ENCODE measurements at places on chromosomes 2 and 18.

DNA sequence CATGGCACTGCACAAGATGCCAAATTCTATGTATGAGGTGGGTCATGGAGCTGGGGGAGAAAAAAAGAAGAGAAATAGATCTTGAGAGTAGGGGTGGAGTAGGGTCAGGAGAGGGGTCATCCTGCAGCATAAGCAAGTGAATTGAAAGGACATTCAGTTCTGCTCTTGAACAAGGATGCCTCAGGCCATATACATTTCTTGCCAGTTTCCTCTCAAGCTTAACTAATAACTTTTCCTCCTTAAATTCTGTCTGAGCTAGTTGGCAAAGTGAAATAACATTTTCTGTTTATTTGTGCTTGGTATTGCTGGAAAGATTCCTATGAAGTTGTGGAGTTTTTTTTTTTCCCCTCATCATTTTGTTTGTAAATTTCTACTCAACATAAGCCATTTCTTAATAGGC lies 99.0 kb upstream of the LTBP1 start:
- no peak for DNase-seq

- peak; percentile 53 for DNase-seq
These were observed 1.0 kb upstream of the NFATC1 start for GRCh38 chr18:79394534-79395307.

DNA sequence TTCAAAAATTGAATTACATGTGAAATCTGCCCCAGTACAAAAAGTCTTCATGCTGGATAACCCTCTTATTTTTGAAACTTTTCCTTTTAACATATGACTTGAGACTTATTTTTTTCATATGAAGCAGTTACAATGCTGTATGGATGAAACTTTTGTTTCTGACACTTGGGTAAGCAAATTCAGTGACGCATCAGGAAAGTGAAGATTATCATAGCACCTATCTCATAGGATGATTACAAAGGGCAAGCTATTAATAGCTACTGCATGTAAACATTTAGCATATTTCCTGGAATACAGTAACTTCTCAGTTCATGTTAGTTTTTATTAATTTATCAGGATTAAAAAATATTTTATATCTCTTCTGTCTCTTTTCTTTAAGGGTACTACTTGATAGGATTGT lies 1109.2 kb downstream of the LRP1B start:
- no peak for DNase-seq

GRCh38 chr2:66695226-66695735 lies 260.4 kb downstream of the MEIS1 start:
- no peak for DNase-seq

DNA sequence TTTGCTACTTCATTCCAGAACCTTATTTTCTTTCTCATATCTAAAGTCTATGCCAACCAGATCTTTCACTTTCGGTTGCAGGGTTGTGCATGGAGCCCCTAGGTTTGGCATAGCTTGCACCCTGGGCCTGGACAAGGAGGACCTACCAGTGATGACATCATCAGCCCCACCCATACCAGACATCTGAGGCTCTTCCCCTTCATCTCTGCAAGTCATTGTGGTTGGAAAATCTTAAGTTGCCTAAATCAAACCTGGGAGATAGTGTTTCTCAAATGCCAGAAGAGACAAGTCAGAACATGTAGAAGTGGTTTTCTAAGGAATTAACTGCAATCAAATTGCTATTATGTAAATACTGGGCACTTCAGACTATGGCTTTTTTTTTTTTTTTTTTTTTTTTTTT lies 363.3 kb downstream of the ZNF516 start:
- no peak for DNase-seq
